ENCODE measurements at places on chromosomes 1 and 21.

DNA sequence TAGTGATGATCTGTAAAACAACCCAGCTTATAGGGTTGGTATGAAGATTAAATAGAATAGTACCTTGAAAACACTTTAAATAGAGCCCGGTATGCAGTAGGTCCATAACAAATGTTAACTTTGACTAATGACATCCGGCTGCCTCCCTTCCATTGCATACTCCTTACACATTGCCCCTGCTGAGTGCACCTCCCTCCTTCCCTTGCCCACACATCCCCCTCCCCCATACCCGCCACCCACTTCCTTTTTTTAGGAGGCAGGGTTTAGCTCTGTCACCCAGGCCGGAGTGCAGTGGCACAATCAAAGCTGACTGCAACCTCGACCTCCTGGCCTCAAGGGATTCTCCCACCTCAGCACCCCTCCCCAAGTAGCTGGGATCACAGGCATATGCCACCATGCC lies 24.4 kb upstream of the ZC3H12A start:
- peak; percentile 64 for DNase-seq

GRCh38 chr21:28763809-28764418 lies 228.8 kb downstream of the LTN1 start:
- no peak for DNase-seq

DNA sequence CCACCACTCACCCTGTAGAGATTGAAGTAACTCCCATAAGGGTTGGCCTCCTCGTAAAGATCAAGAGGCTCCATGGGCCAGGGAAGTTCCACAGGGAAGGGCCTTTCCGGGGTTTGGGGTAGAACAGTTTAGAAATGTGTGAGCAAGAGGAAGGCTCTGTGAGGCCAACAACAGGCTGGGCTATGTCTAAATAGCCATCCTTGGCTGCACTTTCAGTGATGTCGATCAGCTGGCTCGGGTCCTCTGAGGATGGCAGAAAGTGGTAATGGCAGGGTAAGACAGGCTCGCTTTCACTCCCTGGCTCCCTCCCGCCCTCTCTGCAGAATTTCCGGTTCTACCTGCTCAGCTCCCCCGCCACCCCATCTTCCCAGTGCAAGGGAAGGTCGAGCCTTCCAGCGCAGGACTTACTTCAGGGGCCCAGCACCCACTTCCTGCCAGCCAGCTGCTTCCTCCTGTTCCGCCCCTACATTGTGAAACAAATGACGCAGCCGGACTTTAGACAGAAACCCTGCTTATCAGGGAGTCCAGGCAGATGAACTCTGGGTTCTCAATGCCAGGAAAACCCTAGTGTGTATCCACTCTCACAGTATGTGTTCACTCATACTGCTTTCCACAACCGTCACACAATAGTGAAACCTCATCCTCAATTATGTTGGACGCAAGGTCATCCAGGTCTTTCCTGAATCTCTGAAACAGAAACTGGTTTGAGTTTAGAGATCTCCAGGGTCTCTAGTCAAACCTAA lies 7.3 kb downstream of the F11R start:
- DNase-seq: peak; percentile 92

GRCh38 chr1:217342105-217342504 lies 288.8 kb downstream of the GPATCH2 start:
- DNase-seq: no peak
